ENCODE measurements at places on chromosomes 1 and 21.

- DNase-seq, result no peak
Measured at GRCh38 chr1:203304391-203304918, 864 bp upstream of the BTG2 start.

- DNase-seq, result no peak
Measured at GRCh38 chr1:55555956-55556725, 341.0 kb upstream of the USP24 start.

GRCh38 chr1:162892906-162893611 is 32.1 kb upstream of the CCDC190 start:
- no peak for DNase-seq

GRCh38 chr1:235067396-235068157 is 61.1 kb downstream of the TOMM20 start:
- peak; percentile 96 for DNase-seq

- DNase-seq, result peak; percentile 63
Measured at GRCh38 chr1:207828485-207829158, 76.8 kb downstream of the CD46 start.

DNA sequence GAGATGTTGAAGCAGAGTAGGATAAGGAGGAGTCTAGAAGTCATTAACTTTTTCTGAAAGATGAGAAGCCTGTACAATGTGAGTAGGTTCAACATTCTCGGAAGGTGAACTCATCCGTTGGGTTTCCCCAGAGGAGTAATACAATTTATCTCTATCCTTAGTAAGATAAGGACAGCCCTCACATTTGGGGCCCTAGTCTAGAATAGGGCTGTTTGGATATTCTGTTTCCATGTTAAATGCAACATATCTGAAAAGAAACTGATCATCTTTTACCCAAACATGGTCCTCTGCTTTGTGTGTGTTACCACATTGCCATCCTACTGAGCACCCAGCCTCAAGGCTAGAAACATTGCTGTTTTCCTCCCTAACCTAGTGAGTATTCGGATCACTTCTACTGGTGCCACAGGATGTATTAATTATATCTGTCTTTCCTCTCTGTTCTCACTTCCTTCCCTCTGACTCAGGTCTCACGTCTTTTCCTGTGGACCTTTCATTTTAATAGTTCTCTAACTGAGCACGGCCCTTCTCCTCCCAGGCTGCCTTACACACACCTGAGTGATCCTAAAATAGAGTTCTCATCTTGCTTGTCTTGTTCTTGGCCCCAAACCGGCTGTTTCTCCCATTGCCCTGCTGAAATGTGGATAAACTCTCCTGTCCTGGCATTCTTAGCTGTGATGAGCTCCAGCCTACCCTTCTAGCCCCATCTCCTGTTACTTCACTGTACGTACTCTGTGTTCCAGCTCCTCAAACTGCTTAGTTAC is 91.7 kb downstream of the CDC14A start:
- DNase-seq, result peak; percentile 22

GRCh38 chr1:63322114-63322943 is at the start of gene FOXD3:
Gene FOXD3, plus strand, starts transcription at chr1:63322567. Its CDS starts 492 bp downstream, at chr1:63323059.
- DNase-seq, result no peak

DNA sequence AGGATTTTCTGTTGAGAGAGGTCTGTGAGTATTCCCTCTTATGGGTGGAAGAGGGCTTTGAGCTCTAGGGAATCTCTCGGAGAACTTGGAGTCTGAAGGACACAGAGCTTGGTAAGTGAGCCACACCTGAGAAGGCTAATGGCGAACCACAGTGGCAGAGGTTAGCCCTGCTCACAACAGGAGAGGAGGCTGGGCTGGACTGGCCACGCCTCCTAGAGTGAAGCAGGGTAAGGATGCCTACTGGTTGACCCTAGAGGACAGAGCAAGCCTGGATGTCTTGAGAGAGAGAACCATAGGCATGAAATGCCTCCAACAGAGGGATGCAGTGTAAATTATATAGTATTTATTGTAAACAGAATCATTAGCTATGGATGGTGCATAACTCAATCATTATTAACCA is 232.6 kb downstream of the PCP4 start:
- DNase-seq, result no peak

GRCh38 chr1:193083365-193084088 is 21.7 kb downstream of the GLRX2 start:
- no peak for DNase-seq

DNA sequence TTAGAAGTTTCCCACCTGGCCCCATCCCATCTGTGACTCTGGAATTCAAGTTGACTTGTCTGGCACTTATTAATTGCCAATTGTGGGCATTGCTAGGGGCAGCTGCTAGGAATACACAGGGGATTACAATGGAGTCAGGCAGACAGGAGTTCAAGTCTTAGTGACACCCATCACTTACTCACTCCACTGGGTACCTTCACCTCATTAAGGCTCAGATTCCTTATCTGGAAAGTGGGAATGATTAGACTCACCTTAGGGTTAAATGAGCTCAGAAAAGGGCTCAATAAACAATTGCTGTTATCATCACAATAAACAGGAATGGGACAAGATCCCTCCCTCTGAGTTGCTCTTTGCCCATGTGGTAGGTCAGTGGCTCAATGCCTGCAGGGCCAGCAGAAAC is 18.2 kb downstream of the GRIK3 start:
- no peak for DNase-seq

GRCh38 chr1:228937851-228938536 is 202.7 kb downstream of the RHOU start:
- no peak for DNase-seq

GRCh38 chr1:13996334-13996733 is 296.3 kb downstream of the PRDM2 start:
- DNase-seq, result no peak

- DNase-seq, result no peak
Measured at GRCh38 chr1:225700889-225701465, 48.1 kb upstream of the ENAH start.

- no peak for DNase-seq
Measured at GRCh38 chr1:27157194-27157593, 2.3 kb upstream of the SLC9A1 start.

DNA sequence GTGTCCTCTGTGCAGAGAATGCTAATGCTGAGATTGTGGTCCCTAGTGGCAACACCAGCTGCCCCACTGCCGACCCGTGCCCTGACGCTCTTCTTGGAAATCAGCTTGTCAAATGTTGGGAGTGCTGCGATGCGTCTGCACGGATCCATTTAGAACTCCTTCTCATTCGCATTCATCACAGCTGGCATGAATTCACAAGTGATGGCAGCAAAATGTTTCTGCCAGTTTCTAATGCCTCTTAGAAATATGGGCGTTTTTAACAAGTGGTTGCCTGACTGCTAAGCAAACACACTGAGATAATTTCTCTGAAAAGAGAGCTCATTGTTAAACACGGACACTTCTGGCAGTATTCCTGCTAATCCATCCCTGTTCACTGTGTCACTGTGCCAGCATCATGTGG is 131.9 kb upstream of the KCNJ6 start:
- DNase-seq, result no peak

GRCh38 chr21:45794027-45794426 is 150.5 kb downstream of the PCBP3 start:
- DNase-seq, result no peak

DNA sequence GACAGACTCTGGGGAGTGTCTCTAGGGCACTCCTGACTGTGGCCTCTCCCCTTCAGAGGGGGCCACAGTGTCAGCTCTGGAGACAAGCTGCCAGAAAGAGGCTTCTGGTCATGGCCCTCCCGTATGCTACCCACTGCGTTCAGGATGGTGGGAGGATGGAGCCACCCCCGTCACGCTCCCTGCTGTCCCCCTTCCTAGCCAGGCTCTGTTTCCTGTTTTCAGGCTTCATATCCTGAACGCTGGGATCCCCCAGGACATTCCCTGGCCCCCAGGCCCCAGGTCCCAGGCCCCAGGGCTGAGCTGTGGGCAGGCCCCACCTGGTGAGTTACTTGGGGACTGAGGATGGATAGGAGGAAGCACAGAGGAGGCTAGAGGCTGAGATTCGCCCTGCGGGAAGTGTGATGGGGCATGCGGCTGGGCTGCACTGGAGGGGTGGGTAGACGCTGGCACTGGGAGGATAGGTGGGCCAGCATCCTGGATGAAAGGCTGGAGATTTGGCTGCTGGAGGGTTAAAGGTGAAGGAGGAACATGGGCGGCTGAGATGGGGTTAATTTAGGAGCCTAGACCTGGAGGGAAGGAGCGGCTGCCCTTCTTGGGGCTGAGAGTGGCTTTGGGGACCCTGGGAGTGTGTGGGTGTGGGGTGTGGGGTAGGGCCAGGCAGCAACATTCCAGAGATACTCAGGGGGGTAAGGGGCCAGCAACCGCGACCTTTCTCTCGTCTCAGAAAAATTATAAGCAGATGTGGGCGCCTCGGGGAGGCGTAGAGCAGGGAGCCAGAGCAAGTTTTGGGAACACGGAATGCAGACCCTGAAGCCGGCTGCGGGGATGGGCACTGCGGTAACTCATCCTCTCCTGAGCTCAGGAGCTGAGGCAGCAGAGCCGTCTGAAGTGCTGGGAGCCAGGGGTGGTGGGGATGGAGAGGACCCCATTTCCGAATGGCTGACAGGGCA is 8.7 kb downstream of the PEAR1 start:
- DNase-seq, result no peak

DNA sequence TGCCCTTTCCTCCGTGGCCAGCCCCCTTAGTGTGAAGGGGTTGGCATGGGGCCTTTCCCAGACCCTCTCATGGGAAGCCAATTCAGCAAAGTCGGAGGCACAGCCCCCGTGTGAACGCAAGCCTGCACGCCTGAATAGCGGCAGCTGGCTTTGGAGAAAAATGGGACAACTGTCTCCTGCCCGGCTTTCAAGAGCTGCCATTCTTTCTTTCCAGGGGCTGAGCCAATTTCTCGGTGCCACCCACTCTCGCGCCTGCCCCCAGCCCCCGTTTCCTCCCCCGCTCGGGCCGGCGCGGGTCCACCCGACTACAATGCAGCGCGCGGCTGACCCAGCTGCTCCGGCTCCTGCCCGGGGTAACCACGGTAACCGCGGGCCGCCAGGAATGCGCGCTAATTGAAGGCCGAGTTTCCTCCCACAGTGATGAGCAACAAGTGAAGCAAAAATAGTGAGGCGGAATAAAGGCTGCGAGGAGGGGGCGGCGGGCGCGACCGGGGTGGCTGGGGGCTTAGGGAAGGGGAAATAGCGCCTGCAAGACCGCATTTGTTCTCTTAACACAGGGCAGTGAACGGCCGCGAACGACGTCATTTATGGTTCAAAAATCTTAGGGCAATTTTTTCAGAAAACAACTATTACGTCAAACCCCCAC is 27.8 kb downstream of the ILDR2 start:
- peak; percentile 48 for DNase-seq

DNA sequence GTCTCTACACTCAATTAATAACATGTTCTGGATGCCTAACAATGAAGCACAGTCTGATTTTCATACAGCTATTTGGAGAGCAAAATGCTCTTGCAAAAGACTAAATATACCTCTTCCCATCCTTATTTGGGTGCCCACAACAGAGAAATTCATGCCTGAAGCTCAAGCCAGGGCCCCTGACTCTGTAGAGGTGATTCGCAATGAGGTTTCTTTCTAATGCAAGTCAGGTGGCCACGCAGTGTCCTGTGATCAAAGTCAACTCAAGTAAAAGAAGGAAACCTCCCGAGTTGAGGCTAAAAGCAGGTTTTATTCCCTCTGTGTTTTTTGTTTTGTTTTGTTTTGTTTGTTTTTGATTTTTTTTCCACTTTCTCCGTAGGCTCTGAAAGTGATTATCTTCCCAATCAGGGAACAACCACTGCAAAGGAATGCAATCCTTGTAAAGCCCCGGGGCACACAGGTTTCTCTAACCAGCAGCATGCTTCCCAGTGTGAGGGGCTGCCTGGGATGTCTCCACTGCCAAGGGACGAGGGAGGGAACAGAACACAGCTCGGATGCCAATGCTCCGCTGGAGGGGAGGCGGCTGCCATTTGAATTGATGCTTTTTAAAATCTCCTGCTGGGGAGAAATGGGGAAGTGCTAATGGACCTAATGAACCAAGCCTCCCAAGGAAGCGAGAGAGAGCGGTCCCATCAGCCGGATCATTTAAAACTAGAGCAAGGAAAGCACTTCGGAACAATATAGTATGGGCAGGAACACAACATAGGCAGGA is 73.8 kb upstream of the SSX2IP start:
- no peak for DNase-seq

- no peak for DNase-seq
Measured at GRCh38 chr1:234958706-234959657, 169.7 kb downstream of the TOMM20 start.

DNA sequence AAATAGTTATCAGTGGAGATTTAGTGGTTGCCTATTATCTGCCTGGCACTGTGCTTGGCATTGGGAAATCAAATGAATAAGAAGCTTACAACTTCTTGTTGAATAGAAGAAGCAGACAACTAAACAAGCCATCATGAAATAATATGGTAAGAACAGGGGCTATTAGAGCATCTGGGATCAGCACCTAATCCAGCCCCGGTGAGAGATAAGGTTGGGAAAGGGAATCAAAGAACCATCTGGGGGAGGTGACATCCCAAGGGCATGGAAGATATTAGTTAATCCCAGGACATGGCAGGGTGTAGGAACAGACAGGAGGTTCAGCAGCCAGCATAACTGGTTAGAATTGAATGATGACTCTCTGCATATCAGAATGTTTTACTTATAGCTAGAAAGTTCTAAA is 36.3 kb upstream of the SUCO start:
- no peak for DNase-seq

DNA sequence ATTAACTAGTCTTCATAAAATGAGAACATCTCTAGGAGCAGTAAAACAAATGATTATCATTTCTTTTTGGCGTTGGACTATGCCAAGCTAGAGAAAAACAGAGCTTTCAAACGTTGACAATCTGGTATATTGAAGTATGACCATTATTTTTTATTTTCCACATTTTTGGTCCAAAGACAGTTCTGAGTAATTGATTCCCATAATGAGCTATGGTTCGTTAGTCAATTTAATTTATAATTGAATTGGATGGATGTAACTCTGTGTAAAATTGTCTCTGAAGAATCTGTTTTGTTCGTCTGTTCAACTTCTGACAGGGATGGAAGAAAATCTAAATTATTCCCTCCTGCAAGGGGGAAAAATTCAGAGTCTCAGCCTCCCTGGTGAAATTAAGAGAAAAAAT is 234.5 kb downstream of the LMO4 start:
- DNase-seq, result no peak

- no peak for DNase-seq
Measured at GRCh38 chr1:221981461-221981860, 239.6 kb upstream of the DUSP10 start.

- DNase-seq, result no peak
Measured at GRCh38 chr1:216168546-216168945, 254.7 kb downstream of the USH2A start.
